ENCODE measurements at places on chromosomes 2 and 18. TPM values are rescaled to one million over a fixed set of nuclear protein-coding genes. Genes with fewer than 3 reads are reported as not detected.

Gene GNLY
- not detected for total RNA-seq

Gene INHA
- not detected for total RNA-seq

Gene ZCCHC2
- total RNA-seq: 21.0 TPM

Gene REG1B
- not detected for total RNA-seq

Gene TMEM247
- not detected for total RNA-seq

Gene PTRHD1
- 36.0 TPM for total RNA-seq

Gene CUL3
- total RNA-seq: 138 TPM

Gene RAD51AP2
- 0.44 TPM for total RNA-seq

Gene IER3IP1
- total RNA-seq: 16.0 TPM

GRCh38 chr2:221606424-221606823, 34.3 kb upstream of the EPHA4 start:
- no peak for DNase-seq

GRCh38 chr2:168210895-168211570, 36.4 kb downstream of the STK39 start:
- DNase-seq: no peak

GRCh38 chr2:40242315-40242714, 209.6 kb downstream of the SLC8A1 start:
- no peak for DNase-seq

- no peak for DNase-seq
Observed at GRCh38 chr2:209321076-209321475, 102.8 kb upstream of the MAP2 start.

DNA sequence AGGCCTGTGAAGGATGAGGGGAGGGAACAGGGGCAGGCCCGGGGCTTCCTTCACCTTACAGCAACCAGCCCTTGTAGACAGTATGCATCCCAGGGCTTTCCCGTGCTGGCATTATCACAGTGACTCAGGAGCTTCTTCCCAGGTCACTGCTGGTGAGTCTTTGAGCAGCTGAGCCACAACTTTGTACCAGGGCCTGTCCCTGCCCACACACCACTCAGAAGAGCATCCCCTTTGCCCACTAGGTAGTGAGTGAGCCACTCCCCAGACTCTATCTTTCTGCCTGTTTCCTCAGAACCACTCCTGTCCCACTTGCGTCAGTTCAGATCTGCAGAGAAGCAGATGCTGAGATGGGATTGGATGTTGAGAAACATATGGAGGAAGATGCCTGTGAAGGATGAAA, 69.6 kb upstream of the ALPP start:
- no peak for DNase-seq

- DNase-seq: no peak
Observed at GRCh38 chr18:44733754-44734465, 53.2 kb downstream of the SETBP1 start.

DNA sequence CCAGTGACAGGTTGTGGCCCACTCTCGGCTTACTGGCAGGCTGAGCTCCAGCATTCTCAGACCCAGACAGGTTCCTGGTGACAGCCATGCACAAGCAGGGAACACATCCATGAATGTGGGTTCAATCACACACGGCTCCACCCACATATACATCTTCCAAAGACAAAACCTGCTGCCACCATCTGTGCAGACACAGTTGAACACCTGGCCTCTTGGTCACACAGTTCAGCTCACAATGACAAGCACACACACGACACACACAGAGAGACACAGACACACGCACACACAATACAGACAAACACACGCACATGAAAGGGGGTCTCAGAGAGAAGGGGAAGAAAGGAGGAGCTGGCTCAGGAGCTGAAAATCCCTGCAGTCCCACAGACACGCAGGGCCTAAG, 32.1 kb upstream of the PTMA start:
- DNase-seq: no peak

DNA sequence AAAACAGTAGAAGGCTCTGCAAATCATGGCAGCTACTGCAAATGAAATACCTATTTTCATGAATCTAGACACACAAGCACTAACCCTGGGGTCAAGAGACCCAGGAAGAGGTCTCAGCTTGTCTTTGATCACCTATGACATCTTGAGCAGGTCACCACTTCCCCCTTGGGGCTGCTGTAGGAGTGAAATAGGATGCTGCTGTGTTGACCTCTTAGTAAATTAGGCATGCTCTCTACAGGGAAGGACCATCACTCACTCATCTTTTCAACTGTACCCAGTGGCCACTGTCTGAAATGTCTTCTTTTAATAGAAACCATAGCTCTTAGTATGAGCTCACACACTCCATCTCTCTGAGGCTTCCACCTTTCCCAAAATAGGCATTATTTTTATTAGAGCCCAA, 83.8 kb downstream of the NCK2 start:
- no peak for DNase-seq

DNA sequence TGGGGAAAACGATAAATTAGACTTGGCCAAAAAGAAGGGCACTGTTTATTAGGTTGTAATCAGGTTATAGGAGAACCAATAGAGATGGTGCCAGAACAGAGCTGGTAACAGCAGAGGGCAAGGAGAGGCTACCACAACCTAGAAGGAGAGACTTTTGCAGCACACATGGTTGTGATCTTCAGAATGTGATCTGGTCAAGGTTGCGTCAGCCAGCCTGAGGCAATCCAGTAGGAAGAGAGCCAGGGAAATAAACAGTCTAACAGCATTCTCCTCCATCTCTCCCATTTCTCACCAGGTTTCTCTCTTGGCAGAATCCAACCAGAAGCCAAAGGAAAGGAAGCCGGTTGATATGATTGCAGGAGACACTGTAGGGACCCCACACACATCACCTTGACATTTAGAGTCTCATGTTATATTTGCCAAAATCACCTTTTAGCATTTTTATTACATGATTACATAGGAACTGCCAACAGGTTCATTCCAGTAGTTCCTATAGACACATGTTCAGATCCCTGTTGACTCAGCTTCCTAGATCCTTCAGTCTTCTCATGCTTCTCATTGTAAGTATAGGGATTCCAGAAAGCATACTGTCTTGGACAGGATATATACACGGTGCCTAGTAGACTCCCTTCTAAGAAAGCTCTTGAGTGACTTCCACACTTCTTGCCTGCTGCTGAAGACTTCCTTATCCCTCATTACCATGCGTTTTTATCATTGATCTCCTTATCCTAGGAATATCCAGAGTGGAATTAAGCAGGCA, 17.6 kb upstream of the SPATS2L start:
- DNase-seq: no peak
